ENCODE measurements at places on chromosomes 11 and 22.

DNA sequence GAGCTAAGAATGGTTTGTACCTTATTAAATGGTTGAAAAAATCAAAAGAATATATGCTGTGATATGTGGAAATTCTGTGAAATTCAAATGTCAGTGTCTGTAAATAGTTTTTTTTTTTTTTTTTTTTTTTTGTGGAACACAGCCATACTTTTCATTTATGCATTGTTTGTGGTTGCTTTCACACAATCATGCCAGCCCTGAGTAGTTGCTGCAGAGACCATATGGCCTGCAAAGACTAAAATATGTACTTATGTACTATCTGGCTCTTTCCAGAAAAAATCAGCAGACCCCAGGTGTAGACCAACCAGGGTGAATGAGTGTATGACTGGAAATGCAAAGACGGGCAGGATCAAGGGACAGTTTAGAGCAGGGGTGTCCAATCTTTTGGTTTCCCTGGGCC, 98.3 kb downstream of the PTPRJ start:
- DNase-seq: no peak

GRCh38 chr11:58199271-58199670, 4.7 kb downstream of the OR1S2 start:
- DNase-seq: no peak

DNA sequence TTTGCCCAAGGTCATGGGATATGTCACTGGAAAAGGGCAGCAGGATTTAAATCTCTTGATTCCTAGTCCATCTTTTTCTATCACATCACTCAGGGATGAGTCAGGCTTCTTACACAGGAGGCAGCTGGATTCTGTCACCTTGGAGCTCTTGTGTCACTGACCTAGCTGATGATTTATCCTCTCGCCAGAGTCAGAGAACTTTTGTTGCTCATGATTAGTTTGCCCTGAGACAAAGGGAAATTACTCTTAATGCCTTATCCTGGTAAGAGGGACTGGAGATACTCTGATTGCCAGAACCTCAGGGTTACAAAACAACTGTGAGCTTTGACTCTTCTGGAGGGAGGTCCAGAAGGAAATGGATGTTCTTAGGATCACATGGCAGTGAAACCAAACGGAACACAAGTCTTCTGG, 10.1 kb downstream of the COA4 start:
- DNase-seq: no peak

DNA sequence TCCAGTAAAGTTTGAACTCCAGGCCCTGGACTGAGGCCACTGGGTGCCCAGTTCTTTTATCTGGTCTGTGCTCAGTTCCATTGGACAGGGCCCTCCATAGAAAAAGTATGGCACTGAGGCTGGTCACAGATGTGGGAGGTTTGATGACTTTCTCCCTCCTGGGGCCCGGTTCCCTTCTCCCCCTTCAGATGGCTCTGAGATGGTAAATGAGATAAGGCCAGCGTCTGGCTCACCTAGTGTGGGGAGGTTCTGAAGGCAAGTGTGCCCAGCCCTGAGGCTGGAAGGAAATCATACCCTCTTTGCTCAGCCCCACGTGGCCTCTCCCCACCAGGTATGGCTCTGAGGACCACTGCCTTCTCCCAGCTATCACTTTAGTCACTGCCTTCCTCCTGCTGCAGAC, 1.5 kb upstream of the CLDN5 start:
- no peak for DNase-seq

GRCh38 chr11:44046182-44046581, 1.6 kb upstream of the ACCSL start:
- DNase-seq: no peak
